Stimulated activated CD4-positive, alpha-beta T cell treated with anti-CD3 and anti-CD28 coated beads, Interleukin-4, amount 100 ng/mL, for 4 hours (primary cell): ENCODE measurements at places on chromosomes 3 and 15.

GRCh38 chr3:134937256-134938028 is 142.4 kb downstream of the EPHB1 start:
- DNase-seq, result no peak

GRCh38 chr3:29099775-29100174 is 181.1 kb upstream of the RBMS3 start:
- DNase-seq, result no peak

DNA sequence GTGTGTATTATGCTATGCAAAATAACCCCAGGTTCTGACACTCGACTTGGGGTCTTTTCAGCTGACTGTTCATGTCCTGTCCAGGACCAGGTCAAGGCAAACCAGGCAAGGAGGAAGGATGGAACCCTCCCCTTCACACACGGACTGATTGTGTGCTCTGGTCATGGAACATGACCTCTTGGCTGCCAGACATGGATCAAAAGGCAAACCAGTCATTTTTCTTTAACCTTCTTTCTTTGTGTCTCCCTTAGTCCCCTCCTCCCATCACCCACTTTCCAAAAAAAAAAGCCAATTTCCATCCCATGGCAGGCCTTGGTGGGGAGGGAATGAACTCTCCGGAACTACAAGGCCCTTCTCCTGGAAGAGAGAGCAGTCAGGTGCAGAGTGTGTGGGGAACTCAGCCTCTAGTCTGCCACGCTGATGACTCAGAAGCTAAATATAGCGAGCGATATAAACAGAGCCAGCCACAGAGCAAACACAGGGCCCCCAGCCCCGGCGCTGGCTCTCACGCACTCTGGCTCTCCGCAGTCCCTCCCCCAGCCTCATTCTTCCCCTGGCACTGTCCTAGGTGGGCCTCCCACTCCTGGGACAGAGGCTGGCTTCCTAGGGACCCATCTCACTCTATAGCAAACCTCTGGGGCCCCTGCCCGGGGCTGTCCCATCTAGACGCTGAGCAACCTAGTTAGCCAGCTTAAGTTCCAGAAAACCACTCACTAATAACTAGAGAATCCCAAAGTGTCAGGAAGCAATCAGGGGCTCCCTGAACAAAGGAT is 10.0 kb downstream of the BMF start:
- DNase-seq, result peak; percentile 68

DNA sequence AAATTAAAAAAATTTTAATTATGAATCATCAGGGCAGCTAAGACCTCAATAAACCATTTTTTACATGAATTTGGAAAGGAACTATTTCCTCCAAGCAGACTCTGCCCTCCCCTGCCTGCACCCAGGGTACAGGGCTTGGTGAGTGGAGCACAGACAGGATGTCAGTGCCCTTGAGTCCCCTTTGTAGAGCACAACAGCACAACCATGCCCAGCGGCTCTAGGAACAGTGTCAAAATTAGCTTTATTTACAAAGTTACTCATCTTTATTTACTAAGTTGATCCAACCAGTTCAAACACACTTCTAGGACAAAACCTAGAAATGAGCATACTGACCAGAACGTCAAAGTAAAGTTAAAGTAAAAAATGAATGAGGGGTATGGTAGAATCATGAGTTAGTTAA is 90.6 kb upstream of the TSC22D2 start:
- no peak for DNase-seq

GRCh38 chr3:13013151-13013561 is 60.1 kb downstream of the IQSEC1 start:
- DNase-seq, result no peak

DNA sequence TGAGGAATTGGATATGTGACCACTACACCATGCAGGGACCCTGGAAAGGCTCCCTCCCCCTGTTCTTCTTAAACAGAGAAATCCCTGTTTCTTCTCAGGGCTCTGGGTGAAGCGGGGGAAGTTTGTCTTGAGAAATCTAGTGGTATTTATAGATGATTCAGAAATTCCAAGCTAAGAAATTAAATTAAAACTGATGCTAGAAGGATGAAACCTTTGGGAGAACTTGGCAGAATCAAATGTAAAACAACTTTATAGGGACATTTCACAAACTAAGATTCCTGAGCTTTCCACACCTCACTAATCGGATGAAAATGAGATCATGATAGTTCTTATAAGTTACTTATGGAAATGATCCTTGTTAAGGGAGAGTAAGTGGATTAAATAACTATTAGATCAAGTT is 54.2 kb downstream of the FBXL2 start:
- DNase-seq, result no peak

GRCh38 chr3:45730409-45731154 is 41.4 kb downstream of the SACM1L start:
- no peak for DNase-seq

- no peak for DNase-seq
Measured at GRCh38 chr3:56302417-56302816, 165.8 kb downstream of the ERC2 start.

- no peak for DNase-seq
Measured at GRCh38 chr3:181363231-181363630, 348.5 kb upstream of the SOX2 start.

GRCh38 chr3:188631291-188632010 is 477.5 kb downstream of the LPP start:
- DNase-seq, result no peak

- no peak for DNase-seq
Measured at GRCh38 chr3:146115619-146116018, 45.4 kb downstream of the PLOD2 start.

DNA sequence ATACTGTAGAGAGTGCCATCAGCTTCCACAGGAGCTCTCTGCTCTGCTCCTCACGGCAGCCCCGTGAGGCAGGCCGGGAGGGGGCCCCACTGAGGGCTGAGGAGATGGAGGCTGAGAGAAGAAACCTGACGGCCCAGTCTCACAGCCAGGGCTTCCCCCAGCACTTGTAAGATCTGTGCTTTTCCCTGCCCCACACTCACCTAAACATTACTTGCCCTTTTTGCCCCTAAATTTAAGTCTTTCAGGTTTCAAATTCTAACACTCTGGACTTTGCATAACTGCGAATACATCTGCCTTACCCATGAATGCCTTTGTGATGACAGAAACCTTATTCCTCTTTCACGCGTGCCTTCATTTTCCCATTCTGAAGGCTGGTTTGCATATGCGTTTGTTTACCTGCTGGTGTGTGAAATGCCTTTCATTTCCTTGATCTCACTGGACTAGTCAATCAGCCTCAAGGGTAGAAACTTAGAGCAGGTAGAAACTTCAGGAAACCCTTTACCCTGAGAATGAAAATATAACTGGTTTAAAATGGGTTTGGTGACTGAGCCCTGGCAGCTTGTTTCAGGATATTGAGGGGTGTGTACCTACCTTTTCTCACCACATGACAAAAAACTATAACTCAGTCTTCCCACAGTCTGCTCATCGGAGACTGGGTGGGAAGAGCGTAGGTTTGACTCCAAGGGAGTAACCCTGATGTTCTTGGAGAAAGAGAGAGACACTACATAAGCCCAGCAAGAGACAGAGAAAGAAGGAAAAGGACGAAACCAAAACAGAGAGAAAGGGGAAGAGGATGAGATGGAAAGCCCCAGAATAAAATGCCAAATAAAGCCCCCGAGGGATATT is 20.1 kb downstream of the SLC12A8 start:
- DNase-seq, result no peak

DNA sequence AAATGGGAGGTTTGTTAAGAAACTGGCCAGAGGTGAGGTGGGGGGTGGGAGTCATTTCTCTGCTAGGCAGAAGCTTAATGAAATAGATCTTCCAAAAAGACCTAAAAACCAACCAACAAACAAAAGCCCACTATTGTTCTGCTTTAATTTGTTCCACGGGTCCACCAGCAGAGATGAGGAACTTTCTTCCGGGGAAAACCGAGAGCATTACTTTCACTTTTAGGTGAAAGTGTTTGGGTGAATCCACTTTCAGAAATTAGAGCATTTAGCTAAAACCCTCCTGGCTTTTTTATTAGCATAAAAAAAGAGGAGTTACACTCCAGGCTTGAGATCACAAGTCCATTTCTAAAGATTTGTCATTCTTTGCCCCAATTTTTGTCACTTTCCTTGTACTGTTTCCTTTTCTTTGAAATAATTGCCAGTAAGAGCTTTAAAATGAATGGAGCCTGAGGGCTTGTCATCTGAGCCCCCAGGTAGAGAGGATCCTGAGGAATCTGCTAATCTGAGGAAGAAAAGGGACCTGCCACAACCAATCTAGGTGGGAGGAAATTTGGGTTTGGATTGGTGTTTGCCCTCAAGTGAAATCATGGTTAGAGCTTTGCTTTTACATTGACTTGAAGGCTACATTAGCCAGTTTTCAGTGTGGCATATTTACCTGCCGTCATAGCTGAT is 667.6 kb downstream of the NAALADL2 start:
- no peak for DNase-seq

GRCh38 chr15:34442891-34443290 is 5.3 kb upstream of the GOLGA8A start:
- no peak for DNase-seq

GRCh38 chr15:27757052-27757451 is 342.1 kb downstream of the OCA2 start:
- no peak for DNase-seq
